ENCODE measurements at places on chromosomes 7 and 10.

- DNase-seq = no peak
Observed at GRCh38 chr7:87853237-87853864, 22.8 kb downstream of the SLC25A40 start.

DNA sequence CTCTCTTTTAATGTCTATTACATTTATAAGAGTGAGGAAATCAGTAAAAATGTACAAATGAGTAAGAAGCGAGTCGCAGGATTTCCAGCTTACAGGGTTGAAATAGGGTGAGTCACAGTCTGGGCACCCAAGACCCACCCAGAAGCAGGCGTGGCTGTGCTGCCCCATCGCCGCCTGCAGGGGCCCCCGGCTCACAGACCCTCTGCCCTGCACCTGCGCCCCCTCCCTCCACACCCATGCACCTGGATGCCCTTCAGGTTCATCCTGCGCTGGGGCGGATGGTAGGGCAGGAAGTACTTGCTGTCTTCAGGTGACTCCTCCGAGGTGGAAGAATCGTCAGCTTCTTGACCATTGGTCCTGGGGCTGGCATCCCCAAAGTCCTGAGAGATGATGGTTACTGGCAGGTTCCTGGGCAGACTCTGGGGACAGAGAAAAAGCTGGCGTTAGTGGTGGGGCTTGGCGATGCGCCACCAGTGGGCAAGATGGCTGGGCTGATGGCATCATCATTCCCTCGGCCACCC is 90.2 kb upstream of the GNA12 start:
- DNase-seq = peak; percentile 48

GRCh38 chr10:52343439-52343838 is 29.4 kb downstream of the DKK1 start:
- DNase-seq = no peak

GRCh38 chr7:80128918-80129317 is 5.7 kb upstream of the GNAI1 start:
- DNase-seq = no peak

- no peak for DNase-seq
Observed at GRCh38 chr10:71075759-71076472, 136.5 kb upstream of the UNC5B start.

DNA sequence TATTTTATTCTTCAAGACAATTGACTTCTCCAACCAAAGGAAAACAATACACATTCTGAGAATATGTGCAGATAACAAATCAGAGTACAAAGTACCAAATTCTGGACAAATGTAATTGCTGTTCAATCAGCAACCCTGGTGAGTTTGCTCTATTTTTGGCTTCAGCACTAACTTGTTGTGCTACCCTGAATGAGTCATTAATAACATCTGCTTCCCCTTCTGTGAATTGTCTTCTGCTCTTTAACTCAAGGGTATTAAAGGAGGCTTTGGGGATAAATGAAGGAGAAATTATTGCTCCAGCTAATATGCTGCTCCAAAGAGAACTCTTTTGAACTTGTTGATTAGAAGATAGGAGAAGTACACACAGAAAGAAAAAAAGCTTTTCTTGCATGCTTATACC is 459.3 kb downstream of the HTR7 start:
- no peak for DNase-seq

DNA sequence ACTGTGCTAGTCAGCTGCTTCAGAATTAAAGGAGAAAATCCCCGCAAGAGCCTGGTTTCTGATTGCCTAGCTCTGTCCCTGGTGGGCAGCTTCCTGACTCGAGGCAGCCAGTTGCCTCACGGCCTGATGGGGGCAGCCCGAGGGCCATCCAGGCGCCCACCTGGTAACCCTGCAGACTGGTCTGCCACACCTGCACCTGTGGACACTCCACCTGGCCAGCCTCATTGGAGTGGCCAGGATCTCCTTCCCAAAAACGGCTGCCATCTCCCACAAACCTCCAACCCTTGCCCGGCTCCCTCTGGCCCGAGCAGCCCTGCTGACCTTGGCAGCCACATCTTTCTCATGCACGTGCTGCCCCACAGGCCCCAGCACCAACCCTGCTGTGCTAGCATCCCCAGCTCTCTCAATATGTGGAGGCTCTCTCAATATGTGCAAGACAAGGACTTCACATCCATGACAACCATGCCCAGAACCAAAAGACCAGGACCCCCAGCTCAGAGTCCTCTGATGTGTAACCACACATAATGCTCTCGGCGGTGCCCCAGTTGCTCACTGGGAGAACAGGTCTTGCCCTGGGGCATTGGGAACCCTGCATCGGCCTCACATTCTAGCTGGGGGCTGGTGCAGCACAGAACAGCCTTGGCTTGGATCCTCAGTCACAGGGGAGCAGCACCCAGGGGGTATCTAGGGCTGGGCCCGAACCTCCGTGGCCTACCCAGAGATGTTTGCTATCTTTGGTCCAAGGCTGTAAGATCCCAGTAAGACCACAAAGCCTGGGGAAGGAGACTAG is 14.6 kb downstream of the DRGX start:
- DNase-seq = no peak

- no peak for DNase-seq
Observed at GRCh38 chr7:40223451-40224127, 88.8 kb downstream of the SUGCT start.

DNA sequence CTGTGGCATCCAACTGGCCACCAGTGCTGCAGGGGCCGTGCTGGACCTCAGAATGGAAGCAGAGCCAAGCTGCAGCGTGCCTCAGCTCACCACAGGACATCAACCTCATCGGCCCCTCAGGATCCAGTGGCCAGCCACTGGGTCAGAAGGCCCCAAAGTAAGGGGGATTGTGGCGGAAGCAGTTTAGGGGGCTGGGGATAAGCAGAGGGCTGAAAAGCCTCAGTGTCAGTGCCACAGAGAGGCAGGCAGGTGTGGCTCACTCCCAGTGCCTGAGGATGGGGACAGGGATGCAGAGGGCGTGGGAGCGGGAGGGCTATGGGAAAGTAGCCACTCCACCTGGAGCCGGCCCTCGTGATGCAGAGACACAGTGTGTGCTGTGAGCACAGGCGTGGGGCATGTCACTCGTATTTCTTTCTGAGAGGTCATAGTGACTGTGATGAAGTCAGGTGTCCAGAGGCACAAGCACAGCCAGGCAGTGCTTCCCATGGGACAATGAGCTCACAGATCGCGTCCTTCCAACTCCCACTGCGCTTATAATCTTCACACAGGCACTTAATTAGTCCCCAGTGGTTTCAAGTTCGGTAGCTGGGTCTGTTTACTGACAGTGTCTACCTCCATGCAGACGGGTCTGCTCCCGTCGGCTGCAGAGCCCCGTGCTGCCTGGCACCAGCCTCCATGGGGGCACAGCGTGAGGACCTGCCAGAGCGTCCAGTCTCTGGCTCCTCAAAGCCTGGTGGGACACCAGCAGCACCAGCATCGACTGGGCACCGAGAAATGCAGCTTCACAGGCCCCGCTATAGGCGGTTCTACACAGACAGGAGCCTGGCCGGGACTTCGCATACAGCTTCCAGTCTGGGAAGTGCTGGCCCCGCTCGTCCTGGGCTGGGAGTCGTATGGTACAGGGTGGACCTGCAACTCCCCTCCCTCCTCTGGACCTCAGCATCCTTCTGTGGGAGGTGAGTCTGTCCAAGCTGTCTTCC is 42.9 kb upstream of the CNPY1 start:
- DNase-seq = no peak

GRCh38 chr10:104387130-104387888 is 33.7 kb downstream of the CFAP58 start:
- DNase-seq = no peak

- DNase-seq = no peak
Observed at GRCh38 chr10:6741541-6741941, 161.5 kb upstream of the PRKCQ start.

- DNase-seq = no peak
Observed at GRCh38 chr10:3716093-3716492, 68.9 kb downstream of the KLF6 start.

GRCh38 chr7:42348631-42349030 is 111.6 kb upstream of the GLI3 start:
- DNase-seq = no peak

- no peak for DNase-seq
Observed at GRCh38 chr7:131057015-131057793, 270.5 kb upstream of the MKLN1 start.

DNA sequence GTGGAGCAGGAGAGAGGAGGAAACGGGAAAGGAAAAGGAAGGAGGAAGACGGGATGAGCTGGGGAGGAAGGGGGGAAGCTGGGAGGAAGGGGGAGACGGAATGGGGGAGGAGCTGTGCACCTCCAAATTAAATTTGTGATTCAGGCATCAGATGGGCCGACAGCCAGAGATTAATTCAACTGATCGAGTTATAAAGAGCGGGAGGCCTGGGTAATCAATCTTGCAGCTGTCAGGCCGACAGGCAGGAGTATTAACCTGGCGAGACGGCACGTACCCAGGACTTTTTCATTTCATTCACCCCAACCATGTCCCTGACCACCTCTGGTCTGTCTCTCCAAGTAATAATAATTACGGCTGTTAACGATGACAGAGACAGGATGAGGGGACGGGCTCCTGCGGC is 26.2 kb downstream of the KAZALD1 start:
- DNase-seq = no peak

- no peak for DNase-seq
Observed at GRCh38 chr10:133258066-133258817, 18.4 kb downstream of the ADAM8 start.

DNA sequence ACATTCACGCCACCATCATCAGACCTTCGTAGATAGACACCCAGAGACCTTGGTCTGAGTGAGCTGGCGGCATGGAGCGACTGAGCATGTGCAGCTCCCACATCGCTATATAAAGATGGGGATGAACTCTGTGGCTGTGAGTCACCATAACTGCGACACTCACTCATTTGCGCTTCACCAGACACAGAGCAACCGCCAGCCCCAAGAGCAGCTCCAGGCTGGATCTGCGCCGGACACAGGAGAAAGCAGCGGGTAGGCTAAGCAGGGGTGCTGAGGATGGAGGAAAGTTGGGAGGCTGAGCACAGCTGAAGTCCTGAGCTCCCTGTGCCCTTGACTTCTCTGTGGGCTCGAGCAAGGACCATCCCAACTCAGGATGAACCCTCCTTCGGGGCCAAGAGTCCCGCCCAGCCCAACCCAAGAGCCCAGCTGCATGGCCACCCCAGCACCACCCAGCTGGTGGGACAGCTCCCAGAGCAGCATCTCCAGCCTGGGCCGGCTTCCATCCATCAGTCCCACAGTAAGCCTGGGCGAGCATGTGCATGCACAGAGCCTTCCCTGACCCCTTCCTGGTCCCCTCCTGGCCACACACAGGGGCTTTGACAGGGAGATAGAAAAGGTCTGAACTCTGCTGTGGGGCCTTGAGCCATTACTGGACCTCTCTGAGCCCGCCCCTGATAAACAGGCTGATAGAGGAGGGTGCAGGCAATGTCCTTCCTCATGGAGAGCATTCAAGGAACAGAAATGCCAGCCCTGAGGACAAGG is at the start of gene OPN4:
Gene OPN4 (plus strand): TSS at position 137 of the 762 bp plus-strand sequence. CDS start 237 bp downstream, at position 374.
- peak; percentile 6 for DNase-seq

- DNase-seq = no peak
Observed at GRCh38 chr10:109790647-109791046, 132.7 kb downstream of the XPNPEP1 start.

DNA sequence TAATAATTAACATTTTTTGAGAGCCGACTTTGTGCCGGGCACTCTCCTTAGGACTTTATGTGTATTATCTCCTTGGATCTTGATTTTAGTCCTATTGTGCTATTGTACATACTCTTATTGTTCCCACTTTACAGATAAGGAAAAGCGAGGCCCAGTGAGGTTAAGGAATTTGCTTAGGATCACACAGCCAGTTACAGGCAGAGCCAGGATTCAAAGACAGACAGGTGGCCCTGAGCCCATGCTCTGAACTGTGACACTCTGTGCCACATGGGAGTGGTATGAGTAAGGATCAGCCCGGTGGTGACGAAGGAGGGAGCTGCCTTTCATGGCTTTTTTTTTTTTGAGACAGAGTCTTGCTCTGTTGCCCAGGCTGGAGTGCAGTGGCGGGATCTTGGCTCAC is 15.8 kb upstream of the GNA12 start:
- DNase-seq = no peak

DNA sequence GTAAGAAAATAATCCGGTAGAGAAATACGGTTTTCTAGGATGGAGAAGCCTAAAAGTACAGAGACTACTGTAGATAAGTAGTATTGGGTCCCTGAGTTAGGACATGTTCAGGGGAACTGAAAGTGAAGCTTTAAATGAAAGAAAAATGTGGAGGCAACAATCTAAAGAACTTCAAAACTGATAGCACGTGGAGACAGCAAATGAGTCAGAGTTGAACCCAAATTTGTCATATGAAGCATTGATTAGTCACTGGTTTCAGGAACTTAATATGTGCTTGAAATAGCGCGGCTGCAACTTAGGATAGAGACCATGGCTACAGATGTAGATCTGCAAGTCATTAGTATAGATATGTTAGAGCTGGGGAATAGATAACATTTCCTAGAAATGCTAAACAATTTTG is 1138.6 kb upstream of the SORCS1 start:
- DNase-seq = no peak

GRCh38 chr7:105185290-105186010 is 171.4 kb downstream of the KMT2E start:
- no peak for DNase-seq

DNA sequence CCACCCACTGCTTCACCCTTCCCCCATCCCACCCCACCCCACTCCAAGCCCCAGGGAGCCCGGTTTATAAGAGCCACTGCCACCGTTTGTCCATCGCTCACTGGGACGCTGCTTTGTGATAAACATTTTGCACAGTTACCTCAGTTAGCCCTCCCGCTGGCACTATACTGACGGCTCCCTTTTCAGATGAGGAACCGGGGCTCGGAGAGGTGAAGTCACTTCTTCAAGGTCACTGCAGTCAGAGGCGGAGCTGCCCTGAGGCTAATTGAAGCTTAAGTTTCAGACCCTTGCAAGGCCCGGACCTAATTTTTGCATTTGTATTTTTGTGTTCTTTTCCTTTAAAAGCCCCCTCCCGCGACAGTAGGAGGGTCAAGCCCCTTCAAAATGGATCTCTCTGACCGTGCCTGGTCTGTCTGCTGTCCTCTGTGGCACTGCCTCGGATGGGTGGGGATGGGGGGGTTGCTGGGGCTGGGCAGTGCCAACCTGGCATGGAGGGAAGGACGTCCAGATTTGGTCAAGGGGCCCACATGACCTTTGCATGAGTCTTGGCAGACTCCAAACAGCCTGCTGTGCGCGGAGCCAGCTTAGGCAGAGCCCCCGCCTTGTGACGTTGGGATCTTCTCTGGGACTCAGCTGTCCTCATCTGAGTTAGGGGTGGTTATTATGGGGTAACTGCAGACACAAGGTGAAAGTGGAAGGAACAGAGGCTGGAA is 17.7 kb upstream of the NODAL start:
- DNase-seq = no peak

DNA sequence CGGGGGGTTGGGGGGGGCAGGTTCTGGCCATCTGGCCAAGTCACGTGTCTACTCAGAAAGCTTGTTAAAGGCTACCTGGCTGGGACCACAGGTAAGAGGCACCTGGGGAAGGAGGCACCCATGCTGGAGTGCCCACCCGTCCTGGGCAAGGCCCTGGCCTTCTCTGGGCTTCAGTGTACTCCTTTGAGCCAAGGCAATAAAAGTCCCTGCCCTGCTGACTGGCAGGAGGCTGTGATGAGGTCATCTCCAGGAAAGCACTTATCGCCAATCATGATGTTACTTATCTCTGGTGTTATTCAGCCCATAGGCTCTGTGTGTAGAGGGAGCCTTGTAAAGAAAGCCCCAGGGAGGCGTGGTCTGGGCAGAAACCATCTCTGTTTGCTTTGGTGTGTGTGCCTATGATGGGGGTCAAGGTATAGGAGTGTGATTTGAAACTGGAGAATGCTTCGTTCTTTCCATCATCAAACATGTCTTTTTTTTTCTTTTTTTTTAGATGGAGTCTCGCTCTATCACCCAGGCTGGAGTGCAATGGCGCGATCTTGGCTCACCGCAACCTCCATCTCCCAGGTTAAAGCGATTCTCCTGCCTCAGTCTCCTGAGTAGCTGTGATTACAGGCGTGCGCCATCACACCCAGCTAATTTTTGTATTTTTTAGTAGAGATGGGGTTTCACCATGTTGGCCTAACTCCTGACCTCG is 2.5 kb upstream of the CLDN4 start:
- no peak for DNase-seq

All from activated naive CD4-positive, alpha-beta T cell treated with anti-CD3 and anti-CD28 coated beads, Interleukin-2, amount 50 U/mL, for 16 hours (primary cell).